Brain (organoid and tissue), 16 donors: ENCODE measurements at places on chromosomes 7 and 10.

- no peak for DNase-seq
Measured at GRCh38 chr10:73494877-73495225, 973 bp downstream of the PPP3CB start.

DNA sequence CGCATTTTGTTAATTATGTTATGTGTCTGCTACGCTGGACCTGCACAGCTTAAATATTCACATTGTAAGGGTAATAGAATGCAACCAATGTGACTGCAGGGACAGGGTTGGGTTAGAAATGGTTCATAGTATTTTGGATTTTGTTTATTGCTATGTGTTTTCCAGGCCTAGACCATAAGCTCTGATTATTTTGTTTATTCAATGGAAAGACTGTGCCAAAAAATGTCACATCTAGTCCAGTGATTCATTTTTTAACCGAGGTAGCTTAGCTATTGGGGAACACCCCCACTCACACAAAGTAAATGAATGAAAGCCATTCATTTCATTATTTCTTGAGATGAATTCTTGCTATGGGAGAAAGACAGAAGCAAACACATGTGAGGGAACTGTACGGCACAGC lies 516.5 kb upstream of the ANKRD30A start:
- DNase-seq, result no peak

- DNase-seq, result peak; percentile 57
Measured at GRCh38 chr10:18136073-18136791, 4.0 kb upstream of the CACNB2 start.

- DNase-seq, result peak; percentile 17
Measured at GRCh38 chr7:16399916-16400892, 21.1 kb downstream of the CRPPA start.

- DNase-seq, result peak; percentile 92
Measured at GRCh38 chr10:101292194-101293006, 61.6 kb upstream of the BTRC start.
